ENCODE measurements at places on chromosomes 3 and 15. TPM values are rescaled to one million over a fixed set of nuclear protein-coding genes. Genes with fewer than 3 reads are reported as not detected.

Gene ZNF280D
- total RNA-seq = 28.3 TPM

Gene SELENOT
- 21.4 TPM for total RNA-seq

Gene MYLK
- 36.6 TPM for total RNA-seq

Gene SENP5
- total RNA-seq = 13.2 TPM

Gene FRMD4B
- total RNA-seq = 7.3 TPM

Gene C2CD4A
- total RNA-seq = 2.1 TPM

DNA sequence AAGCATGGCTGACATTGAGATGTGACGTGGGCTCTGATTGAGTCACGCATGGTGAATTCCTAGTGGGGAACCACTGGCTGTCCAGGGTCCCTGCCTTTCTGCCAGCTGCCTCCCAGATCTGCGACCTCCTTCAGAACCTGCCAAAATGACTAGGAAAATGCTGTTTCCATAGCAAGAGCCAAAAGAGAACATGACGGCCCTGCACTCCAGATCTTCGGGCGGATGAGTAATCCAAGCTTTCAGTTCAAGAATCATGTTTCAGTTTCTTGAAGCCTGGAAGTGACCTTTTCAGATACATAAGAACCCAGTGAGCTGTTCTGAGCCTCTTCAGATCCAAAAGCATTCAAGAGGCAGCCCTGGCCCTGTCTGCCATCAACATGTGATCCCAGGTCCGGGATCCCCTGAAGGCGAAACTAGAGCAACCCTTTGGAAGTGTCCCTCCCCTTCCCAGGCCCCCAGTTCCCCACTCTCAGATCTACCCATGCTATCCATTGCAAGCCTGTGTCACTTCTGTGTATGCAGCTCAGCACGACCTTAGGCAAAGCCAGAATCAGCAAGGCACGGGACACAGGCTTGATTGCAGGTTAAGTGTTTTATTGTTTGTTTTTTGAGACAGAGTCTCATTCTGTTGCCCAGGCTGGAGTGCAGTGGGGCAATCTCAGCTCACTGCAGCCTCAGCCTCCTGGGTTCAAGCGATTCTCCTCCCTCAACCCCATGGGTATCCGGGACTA, 19.7 kb downstream of the ANKRD63 start:
- no peaks in the 10 kb centered on the region for H3K27me3 ChIP-seq
- no peak overlapping the region for H3K27ac ChIP-seq
- no peaks in the 10 kb centered on the region for H3K36me3 ChIP-seq
- H3K4me3 ChIP-seq = no peak overlapping the region

- DNase-seq = no peak
- no peaks in the 10 kb centered on the region for H3K27me3 ChIP-seq
- peaks cover 55% of the 10 kb centered on the region for H3K4me1 ChIP-seq
- H3K27ac ChIP-seq = no peak overlapping the region
Measured at GRCh38 chr15:98720031-98720430, 71.7 kb downstream of the IGF1R start.

GRCh38 chr15:40830884-40831283, 2.4 kb upstream of the PPP1R14D start:
- no peaks in the 10 kb centered on the region for H3K27me3 ChIP-seq
- H3K4me3 ChIP-seq = no peak overlapping the region
- no peaks in the 10 kb centered on the region for H3K36me3 ChIP-seq
- H3K27ac ChIP-seq = no peak overlapping the region
- no peak for DNase-seq

GRCh38 chr3:25566358-25566920, 98.3 kb downstream of the TOP2B start:
- DNase-seq = no peak
- H3K27me3 ChIP-seq = no peaks in the 10 kb centered on the region
- H3K27ac ChIP-seq = no peak overlapping the region

DNA sequence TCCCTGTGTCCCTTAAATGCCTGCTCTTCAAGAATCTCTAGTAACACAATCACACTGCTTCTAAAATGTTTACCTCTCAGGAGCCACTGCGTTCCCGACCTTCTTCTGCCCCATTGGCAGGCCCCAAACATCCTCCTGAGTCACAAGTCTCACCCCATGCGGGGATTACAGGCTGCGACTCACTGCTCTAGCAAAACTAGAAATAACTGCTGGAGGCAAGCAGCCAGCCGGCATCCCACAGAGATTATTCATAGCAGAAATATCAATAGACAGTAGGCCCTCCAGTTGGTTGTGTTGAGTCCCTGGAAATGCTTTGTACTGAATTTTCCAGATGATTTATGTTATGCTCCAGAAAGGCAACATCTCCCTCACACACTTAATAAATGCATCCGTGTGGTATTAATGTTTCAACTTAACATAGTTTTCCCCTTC, 64.8 kb downstream of the RFTN1 start:
- no peak overlapping the region for H3K27ac ChIP-seq
- no peak overlapping the region for H3K4me3 ChIP-seq
- no peaks in the 10 kb centered on the region for H3K36me3 ChIP-seq
- DNase-seq = peak; percentile 29

- no peak overlapping the region for H3K27ac ChIP-seq
- no peaks in the 10 kb centered on the region for H3K36me3 ChIP-seq
- no peaks in the 10 kb centered on the region for H3K27me3 ChIP-seq
- no peak overlapping the region for H3K4me3 ChIP-seq
- H3K4me1 ChIP-seq = no peaks in the 10 kb centered on the region
- no peak for DNase-seq
Measured at GRCh38 chr3:46027736-46028397, 584 bp upstream of the XCR1 start.

GRCh38 chr3:20747741-20748140, 561.7 kb upstream of the SGO1 start:
- H3K27ac ChIP-seq = no peak overlapping the region
- H3K4me1 ChIP-seq = no peaks in the 10 kb centered on the region
- H3K27me3 ChIP-seq = no peaks in the 10 kb centered on the region

GRCh38 chr3:126836220-126836860, 132.3 kb downstream of the CHCHD6 start:
- no peaks in the 10 kb centered on the region for H3K4me1 ChIP-seq
- DNase-seq = no peak
- H3K27me3 ChIP-seq = no peaks in the 10 kb centered on the region
- no peak overlapping the region for H3K4me3 ChIP-seq
- H3K36me3 ChIP-seq = no peaks in the 10 kb centered on the region

DNA sequence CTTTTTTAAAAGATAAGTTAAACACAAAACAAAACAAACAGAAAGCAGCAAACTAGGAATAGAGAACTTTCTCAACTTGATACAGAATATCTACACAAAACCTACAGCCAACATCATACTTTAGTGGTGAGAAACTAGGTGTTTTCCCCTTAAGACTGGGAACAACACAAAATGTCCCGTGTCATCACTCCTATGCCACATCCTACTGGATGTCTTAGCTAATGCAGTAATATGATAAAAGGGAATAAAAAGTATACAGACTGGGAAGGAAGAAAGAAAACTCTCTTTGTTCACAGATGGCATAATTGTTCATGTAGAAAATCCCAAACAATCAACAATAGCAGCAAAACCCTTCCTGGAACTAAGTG, 45.9 kb downstream of the TMEM45A start:
- H3K27ac ChIP-seq = no peak overlapping the region
- H3K27me3 ChIP-seq = no peaks in the 10 kb centered on the region
- no peak for DNase-seq
- H3K4me1 ChIP-seq = peaks cover 27% of the 10 kb centered on the region
- H3K36me3 ChIP-seq = no peaks in the 10 kb centered on the region
- H3K4me3 ChIP-seq = no peak overlapping the region

DNA sequence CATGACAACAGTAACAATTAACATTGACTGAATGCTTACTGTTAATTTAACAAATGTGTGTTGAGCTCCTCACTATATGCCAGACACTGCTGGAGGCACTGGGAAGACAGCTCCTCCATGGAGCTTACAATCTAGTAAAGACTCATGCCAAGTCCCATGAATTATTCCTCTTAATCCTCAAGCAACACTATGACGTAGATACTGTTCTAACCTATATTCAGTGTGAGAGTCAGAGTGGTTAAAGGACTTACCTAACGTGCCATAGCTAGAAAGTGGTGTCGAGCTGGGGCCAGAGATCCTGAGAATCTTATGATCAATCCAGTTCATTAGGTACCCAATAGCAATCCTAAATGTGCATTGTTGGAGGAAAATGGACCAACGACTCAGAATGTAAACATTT, 43.6 kb downstream of the MYO1E start:
- no peaks in the 10 kb centered on the region for H3K36me3 ChIP-seq
- no peaks in the 10 kb centered on the region for H3K27me3 ChIP-seq
- H3K4me3 ChIP-seq = no peak overlapping the region
- DNase-seq = no peak
- H3K27ac ChIP-seq = peak overlapping the region; percentile 46
- H3K4me1 ChIP-seq = peaks cover 25% of the 10 kb centered on the region

GRCh38 chr3:149018247-149018646, 26.9 kb downstream of the GYG1 start:
- no peaks in the 10 kb centered on the region for H3K36me3 ChIP-seq
- DNase-seq = no peak
- peaks cover 13% of the 10 kb centered on the region for H3K4me1 ChIP-seq
- H3K27ac ChIP-seq = no peak overlapping the region
- H3K4me3 ChIP-seq = no peak overlapping the region
- H3K27me3 ChIP-seq = no peaks in the 10 kb centered on the region

DNA sequence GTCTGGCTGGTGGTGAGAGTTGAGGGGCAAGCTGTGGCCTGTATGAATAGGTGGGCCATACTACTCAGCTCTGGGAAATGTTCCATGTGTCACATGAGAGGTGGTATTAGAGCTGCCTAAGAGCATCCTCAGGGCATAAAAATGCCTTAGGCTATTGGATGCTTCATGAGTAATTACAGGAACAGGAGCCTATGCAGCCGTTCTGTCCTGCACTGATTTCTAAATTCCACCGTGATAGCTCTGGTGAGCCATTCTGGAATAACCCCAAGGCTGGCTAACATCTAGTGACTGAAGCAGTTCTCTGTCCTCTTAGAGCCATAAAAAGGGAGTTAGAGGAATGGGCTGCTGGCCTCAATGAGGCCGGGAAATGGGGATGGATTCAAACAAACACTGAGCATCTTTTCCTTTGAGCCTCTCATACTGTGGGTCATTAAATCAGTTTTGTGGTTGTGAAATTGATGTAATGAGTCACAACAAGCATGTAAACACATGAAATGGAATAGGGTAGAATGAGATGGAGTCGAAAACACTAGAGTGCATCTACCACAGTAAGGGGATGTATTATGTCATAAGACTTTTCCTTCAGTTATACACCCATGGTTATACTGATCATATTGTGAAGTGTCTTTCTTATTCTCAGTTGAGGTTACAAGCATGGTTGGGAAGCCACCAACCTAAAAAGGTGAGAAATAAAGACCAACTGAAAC, 41.0 kb downstream of the DGKG start:
- H3K4me3 ChIP-seq = no peak overlapping the region
- no peaks in the 10 kb centered on the region for H3K4me1 ChIP-seq
- no peaks in the 10 kb centered on the region for H3K36me3 ChIP-seq
- no peak overlapping the region for H3K27ac ChIP-seq
- no peaks in the 10 kb centered on the region for H3K27me3 ChIP-seq

- H3K36me3 ChIP-seq = no peaks in the 10 kb centered on the region
- peaks cover 8% of the 10 kb centered on the region for H3K4me1 ChIP-seq
- DNase-seq = no peak
- H3K4me3 ChIP-seq = no peak overlapping the region
Measured at GRCh38 chr3:89105503-89105902, 1.9 kb upstream of the EPHA3 start.

GRCh38 chr3:40969756-40970466, 229.4 kb upstream of the CTNNB1 start:
- no peak overlapping the region for H3K27ac ChIP-seq
- H3K4me3 ChIP-seq = no peak overlapping the region
- peaks cover 21% of the 10 kb centered on the region for H3K4me1 ChIP-seq
- H3K36me3 ChIP-seq = no peaks in the 10 kb centered on the region

DNA sequence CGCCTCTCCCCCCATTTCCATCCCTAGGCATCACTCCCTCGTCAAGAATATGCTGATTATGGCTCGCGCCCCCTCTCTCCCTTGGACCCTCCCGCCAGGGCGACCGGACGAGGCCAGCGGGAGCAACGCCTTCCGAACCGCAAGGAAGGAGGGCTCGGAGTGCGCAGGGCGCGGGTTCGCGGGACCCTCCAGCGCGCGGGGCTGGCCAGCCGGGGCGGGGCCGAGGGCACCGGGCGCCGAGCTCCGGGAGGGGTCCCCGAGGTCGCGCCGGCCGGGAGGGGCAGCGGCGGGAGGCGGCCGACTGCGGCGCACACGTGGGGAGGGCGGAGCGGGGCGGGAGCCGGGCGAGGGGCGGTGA, 483 bp downstream of the EHD4 start:
- H3K27me3 ChIP-seq = no peaks in the 10 kb centered on the region
- peaks cover 34% of the 10 kb centered on the region for H3K4me1 ChIP-seq
- peak overlapping the region; percentile 93 for H3K27ac ChIP-seq
- peak overlapping the region; percentile 68 for H3K4me3 ChIP-seq
- H3K36me3 ChIP-seq = no peaks in the 10 kb centered on the region

DNA sequence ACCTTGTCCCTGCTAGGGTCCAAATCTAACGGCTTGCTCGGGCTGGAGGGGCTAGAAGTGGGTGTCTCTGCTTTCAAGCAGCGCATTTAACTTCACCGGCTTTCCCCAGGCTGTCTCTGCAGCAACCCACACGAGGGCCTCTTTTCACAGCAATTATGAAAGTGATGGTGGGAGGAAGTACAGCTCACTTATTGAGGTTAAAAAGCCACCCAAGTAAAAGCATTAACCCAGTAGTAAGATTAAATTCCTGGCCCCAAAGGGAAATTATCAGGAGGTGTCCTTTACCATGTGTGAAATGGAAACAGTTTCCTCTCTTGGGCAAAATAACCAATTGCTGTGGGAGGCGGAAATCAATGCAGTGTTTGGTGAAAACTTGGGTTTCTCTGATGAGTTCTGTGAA, 41.1 kb downstream of the NGRN start:
- no peaks in the 10 kb centered on the region for H3K27me3 ChIP-seq
- H3K27ac ChIP-seq = peak overlapping the region; percentile 37
- DNase-seq = no peak
- H3K4me3 ChIP-seq = no peak overlapping the region
- H3K36me3 ChIP-seq = no peaks in the 10 kb centered on the region

DNA sequence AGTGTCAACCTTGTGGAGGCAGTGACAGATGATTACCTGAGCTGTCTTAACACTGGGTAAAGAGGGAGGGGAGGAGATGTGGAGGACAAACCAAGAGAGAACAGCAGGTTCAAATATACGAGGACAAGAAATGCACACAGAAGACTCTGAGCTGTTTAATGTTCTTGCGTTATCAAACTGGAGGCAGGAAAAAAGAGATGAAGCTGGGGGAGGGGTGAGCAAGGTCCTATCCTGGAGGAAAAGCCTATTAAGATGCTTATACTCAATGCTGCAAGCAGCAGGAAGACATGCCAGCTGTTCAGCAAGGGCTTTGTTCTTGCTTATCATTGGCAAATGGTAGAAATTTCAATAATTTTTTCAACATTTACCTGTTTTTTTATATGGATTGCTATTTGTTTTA, 345.7 kb upstream of the TRIM42 start:
- DNase-seq = no peak
- no peaks in the 10 kb centered on the region for H3K27me3 ChIP-seq
- no peak overlapping the region for H3K4me3 ChIP-seq

DNA sequence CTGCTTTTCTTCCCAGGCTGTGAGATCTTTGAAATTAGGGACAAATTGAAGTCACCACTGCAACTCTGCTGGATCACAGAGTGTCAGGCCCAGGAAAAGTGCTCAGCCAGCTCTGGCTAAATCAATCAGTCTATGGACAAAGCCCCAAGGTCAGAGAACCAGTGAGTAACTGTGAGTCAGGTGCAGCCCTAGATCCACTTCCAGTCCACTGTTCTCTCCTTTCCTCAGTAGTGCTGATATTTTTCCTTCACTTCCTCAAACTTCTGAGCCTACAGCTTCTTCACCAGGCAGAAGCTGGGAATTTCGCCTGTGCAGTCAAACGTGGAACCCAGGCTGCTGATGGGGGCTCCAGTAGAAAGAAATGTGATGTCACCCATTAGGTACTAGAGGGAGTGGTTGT, 75.1 kb upstream of the TRIM42 start:
- H3K27me3 ChIP-seq = no peaks in the 10 kb centered on the region
- no peaks in the 10 kb centered on the region for H3K4me1 ChIP-seq
- H3K36me3 ChIP-seq = no peaks in the 10 kb centered on the region
- no peak for DNase-seq
- no peak overlapping the region for H3K27ac ChIP-seq

Data from body of pancreas (tissue), 4 donors.